HL-60 (cell line): ENCODE measurements at places on chromosomes 7 and 10.

- DNase-seq: no peak
These were observed 178.2 kb upstream of the NAMPT start for GRCh38 chr7:106462914-106463482.

GRCh38 chr10:111479966-111480365, 403.1 kb downstream of the ADRA2A start:
- DNase-seq: no peak

DNA sequence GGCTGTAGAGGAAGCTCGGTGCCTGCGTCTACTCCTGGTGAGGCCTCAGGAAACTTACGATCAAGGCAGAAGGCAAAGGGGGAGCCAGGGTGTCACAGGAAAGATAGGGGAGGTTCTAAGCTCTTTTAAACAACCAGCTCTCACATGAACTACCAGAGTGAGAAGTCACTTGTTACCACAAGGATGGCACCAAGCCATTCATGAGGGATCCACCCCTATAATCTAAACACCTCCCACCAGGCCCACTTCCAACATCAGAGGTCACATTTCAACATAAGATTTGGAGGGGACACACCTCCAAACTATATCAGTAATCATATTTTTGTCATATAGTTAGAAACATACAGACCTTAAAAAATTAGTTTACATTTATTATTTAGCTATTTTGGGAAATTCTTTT, 9.4 kb downstream of the NOC3L start:
- DNase-seq: no peak

- DNase-seq: no peak
These were observed 48.4 kb downstream of the SEPTIN7 start for GRCh38 chr7:35849158-35849831.

- DNase-seq: no peak
These were observed 46.8 kb downstream of the INSYN2A start for GRCh38 chr10:127149501-127150081.

DNA sequence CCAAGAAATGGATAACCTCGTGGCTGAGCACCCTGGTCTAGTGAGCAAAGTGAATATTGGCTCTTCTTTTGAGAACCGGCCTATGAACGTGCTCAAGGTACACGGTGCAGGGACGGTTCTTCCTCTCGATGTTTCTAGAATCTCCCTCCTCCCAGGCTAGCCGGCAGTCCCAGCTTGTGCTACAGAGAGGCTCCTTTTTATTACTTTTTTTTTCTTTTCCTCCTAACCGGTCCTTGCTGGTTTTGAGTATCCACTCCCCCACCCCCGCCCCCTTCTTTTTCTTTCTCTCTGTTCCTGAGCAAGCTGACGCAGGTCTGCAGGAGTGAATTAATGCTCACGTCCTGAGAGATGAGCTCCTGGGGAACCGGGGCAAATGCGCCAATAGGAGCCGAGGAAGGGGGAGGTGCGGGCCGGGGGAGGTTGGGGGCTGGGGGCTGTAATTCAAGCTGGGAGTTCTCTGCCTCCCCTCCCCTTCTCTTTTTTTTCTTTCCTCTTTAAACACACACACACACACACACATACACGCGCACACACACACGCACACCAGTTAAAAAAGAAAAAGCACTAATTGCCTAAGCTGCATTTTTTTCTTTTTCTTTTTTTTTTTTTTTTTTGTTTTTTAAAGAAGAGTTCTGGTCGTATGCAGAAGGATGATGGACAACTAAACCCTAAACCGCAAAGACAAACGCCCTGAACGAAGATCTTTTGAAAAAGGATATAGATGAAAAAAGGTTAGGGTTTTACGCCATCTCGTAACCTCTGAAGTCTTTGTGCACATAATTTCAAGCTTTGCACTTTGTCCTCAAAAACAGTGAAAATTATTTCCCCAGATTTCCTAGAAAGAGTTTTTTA, 6.6 kb downstream of the CPA2 start:
- peak; percentile 24 for DNase-seq

- DNase-seq: no peak
These were observed 182.5 kb downstream of the SKAP2 start for GRCh38 chr7:26681819-26682418.

DNA sequence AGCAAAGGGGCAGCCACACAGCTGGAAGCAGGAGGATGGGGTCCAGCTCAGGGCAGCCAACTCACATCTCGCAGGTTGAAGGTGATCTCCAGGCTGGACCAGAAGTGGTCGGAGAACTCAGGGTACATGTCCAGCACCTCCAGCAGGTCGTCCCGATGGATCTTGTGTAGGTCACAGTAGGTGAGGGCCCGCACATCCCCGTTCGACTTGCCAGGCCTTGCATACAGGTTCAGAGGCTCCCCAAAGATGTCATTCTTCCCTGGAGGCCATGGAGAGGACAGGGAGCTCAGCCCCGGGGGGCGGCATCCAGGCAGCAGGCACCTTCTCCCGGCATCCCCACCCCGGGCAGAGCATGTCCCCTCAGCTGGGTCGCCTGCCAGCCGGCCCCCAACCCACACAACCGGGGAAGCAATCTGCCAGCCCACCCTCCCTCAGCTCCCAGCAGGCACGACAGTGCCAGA, 29.3 kb downstream of the KCNH2 start:
- DNase-seq: no peak

DNA sequence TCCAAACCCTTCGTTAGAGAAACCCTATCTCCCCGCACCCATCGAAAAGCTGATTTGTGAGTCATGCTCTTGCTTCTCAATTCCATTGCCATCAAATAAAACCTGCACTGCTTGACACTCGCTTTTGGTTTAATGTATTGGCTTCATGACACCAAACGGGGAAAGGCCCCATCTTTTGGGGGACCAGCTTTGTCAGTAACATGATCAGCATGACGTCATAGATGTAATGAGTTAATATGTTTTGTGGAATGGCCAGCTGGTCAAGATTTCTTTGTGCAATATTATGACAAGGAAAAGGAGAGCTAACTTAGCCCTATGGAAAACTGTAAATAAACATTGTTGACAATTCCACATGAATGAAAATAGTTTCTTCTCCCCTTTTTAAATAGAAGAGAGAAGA, 1260.5 kb upstream of the CELF2 start:
- no peak for DNase-seq

DNA sequence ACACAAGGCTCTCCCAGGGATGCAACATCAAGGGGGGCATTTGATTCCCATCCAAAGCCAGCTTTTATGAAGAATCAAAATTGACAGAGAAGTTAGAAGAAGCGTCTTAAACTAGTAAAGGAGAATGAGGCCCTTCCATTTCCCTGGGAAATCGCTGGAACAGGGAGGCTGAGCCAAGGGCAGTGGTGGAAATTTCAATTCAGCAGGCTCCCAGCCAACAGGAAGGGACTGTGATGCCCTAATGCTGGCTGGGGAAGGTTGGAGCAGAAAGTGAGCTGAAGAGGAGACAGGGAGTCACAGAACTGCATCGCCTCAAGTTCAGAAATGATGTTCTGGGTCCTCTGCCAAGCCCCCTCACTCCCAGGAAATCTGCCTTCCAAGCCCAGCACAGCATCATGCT, 517.3 kb downstream of the GRID1 start:
- DNase-seq: no peak

DNA sequence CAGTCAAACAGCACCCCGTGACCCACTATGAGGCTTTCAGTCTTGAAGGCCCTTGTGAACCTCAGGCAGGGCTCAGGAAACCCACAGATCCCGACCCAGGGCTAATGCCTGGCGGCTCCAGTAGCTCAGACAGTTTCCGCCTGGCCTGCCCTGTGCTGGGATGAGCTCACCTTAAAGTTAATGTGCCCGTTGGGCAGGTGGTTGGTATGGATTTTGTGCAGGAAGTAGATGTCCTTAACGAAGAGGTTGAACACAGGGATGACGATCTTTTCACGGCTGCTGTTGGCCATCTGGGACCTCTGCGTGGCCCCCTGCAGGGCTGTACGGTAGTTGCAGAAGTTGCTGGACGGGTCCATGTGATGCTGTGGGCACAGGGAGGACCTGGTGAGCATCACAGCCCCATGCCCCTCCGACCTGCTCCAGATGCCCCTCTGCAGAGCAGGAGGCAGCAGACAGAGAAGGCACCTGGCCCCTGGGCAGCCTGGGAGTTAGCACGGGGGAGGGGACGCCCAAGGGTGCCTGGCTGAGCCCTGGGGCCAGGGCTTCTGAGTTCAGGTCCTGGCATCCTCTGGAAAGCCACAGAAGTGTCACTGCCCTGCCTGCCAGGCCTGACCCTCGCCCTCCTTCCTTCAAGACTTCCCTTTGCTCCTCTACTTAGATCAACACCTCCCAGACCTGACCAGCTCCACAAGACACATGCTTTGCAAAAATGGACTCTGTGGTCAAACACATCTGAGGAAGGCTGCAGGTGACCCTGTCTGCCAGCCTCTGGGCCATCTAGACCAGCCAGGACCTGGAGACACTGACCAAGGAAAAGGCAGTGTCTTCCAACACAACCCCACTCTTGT, 59.8 kb downstream of the CSGALNACT2 start:
- DNase-seq: no peak

DNA sequence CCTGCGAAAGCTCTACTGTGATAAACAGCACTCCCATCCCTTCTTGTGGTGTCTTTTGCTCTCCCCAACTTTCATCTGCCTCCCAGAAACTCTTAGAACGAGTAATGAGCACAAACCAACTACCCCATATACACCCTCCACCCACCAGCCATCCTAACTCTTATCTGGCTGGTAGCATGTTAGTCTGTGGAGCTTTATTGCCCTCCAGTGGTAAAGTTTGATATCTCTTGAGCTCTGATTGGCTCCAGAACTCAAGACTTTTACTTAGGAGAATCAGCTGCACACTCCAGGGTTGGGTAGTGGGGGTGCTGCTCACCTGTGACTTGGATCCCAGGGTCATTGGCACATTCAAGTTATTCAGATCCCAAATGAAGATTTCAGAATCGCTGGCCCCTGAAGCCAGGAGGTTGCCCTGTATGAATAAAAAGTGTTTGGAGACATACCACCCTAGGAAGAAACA, 10.9 kb downstream of the SEC31B start:
- no peak for DNase-seq

DNA sequence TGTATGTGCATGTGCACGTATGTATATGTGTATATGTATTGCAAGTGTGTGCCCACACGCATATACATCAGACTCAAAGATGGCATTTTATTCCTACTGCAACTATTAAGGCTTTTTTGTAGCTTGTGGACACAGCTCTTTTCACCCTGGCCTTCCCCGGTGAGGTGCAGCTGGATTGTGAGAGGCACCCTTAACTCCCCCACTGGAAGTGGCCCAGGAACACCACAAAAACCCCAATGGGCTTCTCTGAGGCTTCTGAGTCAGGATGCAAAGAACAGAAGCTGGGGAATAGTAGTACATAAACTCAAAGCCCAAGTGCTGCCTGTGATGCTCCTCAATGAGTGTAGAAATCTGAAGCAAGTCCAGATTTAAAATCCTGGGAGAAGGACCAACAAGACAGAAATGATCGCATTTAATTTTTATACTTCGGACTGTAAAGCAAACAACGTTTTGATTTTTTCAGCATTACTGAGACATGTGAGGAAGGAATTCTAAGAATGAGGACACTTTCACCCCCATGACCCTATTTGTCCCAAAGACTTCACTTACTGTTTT, 369.2 kb upstream of the MGMT start:
- DNase-seq: no peak

- DNase-seq: no peak
These were observed 145.9 kb downstream of the CREB5 start for GRCh38 chr7:28558236-28558635.

- DNase-seq: no peak
These were observed 257.1 kb downstream of the GLI3 start for GRCh38 chr7:41979834-41980307.

- DNase-seq: no peak
These were observed 60.4 kb upstream of the NPVF start for GRCh38 chr7:25288556-25289307.

- no peak for DNase-seq
These were observed 202.2 kb upstream of the ETV1 start for GRCh38 chr7:14191686-14192098.

GRCh38 chr7:46513447-46513848, 592.4 kb upstream of the IGFBP3 start:
- DNase-seq: no peak

GRCh38 chr7:75055830-75056772, 17.5 kb downstream of the RCC1L start:
- DNase-seq: no peak

DNA sequence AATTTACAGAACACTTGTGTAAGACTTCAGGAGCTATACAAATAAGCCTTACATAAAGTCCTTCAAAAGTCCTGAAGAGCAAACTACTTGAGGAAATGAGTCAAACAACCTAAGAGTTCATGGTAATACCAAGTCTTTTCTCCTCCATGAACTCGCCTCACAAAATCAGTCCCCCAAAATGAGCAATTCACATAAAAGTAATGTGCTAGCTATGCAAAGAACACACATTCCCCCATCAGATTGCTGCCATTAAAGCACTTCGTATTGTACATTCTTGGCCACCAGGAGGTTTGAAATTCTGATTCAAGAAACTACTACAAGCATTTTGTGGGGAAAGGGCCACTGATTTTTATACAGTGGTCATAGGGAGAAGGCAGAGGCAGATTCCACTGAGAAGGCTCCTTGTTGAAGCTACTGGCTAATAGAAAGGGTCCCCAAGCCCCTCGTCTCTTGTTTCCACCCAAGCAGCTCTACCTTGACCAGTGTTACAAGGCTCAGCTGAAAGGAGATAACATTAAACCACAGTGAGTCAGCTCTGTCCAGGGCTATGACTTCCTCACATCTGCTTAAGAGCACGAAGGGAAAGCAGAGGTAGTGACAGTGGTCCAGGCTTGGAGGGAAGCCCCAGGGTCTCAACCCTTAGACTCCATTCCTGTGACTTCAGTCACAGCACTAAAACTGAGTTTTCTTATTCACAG, 115.2 kb upstream of the CDK1 start:
- DNase-seq: no peak

GRCh38 chr10:129768437-129769355, 195.4 kb downstream of the EBF3 start:
- no peak for DNase-seq

DNA sequence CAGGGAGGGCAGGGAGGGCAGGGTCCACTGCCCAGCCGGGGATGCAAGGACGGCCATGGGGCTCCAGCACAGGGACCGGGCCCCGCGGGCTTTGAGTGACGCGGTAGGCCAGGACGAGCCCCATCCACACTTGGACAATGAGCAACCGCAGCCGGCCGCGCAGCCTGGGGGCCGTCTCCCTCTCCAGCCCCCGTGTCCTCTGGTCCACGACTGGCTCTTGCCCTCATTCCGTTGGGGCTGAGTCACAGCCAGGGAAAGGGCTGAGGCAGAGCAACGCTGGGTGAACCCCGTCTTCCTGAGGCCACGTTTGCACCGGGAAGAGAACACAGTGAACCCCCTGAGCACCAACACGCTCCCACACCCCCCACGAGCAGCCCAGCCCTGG, 23.7 kb downstream of the SHH start:
- DNase-seq: no peak

DNA sequence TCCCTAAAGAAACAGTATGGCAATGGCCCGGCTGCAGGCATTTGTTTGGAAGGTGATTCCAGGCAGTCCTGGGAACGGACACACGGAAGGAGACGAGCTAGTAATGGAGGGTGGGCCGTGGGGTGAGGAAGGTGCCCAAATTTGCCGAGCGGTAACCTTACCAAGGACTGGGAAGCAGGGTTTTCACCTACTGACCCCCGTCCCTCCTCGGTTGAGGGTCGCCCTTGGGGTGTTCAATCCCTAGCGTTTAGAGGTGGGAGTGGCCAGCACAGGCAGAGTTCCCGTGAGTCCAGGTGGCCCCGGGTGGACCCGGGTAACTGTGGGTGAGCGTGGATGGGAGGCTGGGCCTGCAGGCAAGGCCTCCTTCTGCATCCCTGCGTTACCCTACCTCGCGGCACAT, 198.8 kb downstream of the TCERG1L start:
- no peak for DNase-seq
